ENCODE measurements at places on chromosomes 5 and 9.
A peak's percentile ranks its signal among the peaks of the same experiment; 100 is the strongest.

- DNase-seq, result no peak
Measured at GRCh38 chr9:137431416-137431931, 8.3 kb downstream of the NOXA1 start.

DNA sequence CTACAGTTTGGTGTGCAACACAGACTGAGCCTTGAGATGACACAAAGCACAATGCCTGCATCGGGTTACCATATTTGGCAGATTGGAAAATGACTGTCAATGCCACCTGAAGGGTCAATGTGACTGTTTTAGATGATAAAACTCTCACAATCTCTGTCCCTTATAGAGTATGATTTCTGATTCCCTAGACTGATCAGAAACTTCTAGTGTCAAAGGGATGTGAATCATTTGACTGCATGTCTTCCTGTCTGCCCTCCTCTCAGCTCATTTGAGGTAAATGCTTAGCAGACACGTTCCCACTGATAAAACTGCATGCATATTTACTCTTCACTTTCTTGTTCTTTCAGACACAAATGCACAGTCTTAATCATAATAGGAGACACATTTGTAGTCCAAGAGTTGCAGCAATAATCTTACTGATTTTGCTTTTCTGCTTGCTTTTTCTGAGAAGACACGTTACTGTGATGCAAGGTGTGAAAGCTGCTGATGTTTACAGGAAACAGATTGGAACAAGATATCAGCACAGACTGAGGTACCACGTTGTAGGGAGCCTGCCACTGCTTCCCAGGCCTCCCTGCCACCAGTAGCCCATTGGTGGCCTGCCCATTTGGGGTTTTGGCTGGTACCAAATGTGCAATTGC lies 77.8 kb downstream of the GCNT4 start:
- DNase-seq, result no peak

GRCh38 chr5:120684213-120684612 lies 220.1 kb downstream of the PRR16 start:
- DNase-seq, result no peak

- DNase-seq, result no peak
Measured at GRCh38 chr9:106766616-106767015, 96.3 kb upstream of the ZNF462 start.

DNA sequence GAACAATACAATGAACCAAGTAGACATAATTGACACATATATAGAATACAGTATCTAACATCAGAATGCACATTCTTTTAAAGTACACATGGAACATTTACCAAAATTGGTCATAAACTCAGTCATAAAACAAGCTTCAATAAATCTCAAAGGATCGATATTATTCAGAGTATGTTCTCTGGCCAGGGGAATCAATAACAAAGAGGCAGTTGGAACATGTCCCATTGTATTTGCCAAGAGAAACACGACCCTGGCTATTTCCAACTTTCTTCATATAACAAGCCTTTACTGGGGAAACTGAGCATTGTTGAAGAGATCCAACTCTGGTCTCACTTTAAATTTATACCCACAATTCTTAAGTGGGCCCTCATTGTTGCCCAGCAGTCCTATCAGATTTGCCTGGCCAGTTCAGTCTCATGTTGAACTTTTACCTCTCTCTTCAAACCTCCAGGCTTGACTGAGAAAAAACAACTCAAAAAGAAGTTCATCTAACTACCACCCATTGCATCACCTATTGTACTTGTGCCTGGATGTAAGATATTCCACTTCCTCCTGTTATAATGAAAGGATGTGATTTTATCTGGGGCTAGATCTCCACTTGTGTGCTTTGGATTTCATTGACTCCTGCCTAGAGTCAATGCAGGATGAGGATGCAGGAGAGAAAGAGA lies 162.5 kb downstream of the HSPA4 start:
- no peak for DNase-seq

GRCh38 chr9:19424176-19424779 lies 15.5 kb downstream of the ACER2 start:
- DNase-seq, result no peak

DNA sequence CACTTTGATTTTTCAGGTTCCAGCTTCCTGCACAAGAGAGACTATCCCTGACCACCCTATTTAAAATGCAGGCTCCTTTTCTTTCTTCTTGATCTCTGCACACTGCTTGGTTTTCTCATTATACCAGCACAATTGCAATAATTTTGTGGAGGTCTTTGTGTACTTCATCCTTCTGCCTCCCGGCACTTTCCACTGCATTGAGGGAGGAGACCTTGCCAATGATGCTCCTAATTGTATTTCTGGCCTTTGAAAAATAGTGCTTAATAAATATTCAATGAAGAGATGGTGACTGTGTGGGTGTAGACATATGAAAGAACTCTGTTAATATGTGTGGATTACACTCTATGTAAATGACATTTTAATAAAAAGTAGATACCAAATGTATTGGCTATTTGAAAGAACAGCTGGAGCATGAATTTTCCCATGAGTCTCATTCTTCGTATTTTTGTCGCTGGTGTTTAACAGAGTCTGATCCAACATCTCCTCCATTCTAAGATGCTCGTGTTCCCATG lies 42.1 kb downstream of the FOXI1 start:
- no peak for DNase-seq

- DNase-seq, result no peak
Measured at GRCh38 chr5:138754699-138755057, 1.5 kb downstream of the CTNNA1 start.

DNA sequence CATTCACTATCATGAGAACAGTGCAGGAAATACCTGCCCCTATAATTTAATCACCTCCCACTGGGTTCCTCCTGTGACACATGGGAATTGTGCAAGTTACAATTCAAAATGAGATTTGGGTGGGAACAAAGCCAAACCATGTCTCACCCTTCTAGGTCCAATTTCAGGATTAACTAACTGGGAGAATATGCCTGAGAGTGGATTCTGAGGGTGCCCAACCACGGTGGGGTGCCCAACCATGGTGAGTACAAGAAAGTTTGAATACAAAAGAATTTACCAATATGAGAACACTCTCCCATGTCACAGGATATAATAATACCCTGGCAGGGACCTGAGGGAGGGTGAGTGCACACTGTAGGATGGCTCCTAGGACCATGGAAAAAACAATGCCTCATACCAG lies 17.2 kb upstream of the GDA start:
- DNase-seq, result no peak

DNA sequence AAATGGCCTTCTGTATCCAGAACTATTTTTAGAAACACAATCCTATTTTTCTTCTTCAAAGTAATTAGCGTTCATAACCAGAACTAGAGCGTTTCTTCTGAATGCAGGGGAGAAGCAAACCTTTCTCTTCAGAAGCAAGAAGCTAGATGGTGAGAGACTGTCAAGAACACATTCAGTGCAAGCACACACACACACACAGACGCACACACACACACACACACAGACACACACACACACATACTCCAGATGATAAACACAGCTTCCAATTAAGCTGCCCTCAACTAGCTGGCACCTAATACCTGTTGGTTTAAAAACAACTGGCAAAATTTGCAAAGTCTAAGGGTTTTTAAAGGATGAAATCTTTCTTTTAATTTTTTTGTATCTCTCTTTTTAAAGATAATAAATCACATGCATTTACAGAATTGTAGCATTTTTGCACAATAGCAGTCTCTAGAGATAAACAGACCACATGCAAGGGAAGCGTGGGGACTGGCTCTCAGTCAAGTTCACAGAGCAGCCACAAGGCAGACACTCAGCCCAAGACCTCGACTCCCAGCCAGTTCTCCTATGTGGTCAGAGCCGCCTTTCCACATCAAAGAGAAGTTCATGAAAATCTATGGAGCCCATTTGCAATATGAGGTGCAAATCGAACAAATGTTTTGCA lies 138.5 kb downstream of the TTLL11 start:
- DNase-seq, result no peak

DNA sequence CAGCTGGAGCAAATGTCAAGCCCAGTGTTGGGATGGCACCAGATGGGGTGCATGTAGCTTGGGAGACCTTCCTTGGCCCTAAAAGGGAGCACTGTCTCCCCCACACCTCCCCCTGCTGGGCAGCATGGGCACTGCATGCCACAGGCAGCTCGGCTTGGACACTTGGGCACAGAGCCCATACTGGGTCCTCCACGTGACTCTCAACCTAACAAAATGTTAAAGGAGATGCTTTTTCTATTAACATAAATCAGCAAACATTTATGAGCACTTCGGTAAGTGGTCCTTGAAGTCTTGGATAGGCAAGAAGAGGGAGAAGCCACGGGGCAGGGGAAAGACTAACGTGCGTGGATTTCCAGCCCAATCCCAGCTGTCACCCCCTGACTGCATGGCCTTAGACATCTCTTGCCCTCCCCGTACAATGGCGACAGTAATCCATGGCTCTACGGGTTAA lies 23.9 kb upstream of the MAPK9 start:
- DNase-seq, result peak; percentile 50

- no peak for DNase-seq
Measured at GRCh38 chr5:131812371-131813160, 15.7 kb upstream of the FNIP1 start.

- DNase-seq, result no peak
Measured at GRCh38 chr5:136006761-136007251, 22.0 kb upstream of the TGFBI start.
